ENCODE measurements at places on chromosomes 3 and 15. TPM values are rescaled to one million over a fixed set of nuclear protein-coding genes. Genes with fewer than 3 reads are reported as not detected.

GRCh38 chr3:34374521-34374920 is 576.1 kb downstream of the PDCD6IP start:
- H3K4me1 ChIP-seq: no peaks in the 10 kb centered on the region
- H3K27ac ChIP-seq: no peak overlapping the region
- no peak overlapping the region for H3K4me3 ChIP-seq
- no peaks in the 10 kb centered on the region for H3K36me3 ChIP-seq
- no peak for DNase-seq

The LRRN1 gene
- 0.24 TPM for total RNA-seq

The RTP1 gene
- total RNA-seq: not detected

DNA sequence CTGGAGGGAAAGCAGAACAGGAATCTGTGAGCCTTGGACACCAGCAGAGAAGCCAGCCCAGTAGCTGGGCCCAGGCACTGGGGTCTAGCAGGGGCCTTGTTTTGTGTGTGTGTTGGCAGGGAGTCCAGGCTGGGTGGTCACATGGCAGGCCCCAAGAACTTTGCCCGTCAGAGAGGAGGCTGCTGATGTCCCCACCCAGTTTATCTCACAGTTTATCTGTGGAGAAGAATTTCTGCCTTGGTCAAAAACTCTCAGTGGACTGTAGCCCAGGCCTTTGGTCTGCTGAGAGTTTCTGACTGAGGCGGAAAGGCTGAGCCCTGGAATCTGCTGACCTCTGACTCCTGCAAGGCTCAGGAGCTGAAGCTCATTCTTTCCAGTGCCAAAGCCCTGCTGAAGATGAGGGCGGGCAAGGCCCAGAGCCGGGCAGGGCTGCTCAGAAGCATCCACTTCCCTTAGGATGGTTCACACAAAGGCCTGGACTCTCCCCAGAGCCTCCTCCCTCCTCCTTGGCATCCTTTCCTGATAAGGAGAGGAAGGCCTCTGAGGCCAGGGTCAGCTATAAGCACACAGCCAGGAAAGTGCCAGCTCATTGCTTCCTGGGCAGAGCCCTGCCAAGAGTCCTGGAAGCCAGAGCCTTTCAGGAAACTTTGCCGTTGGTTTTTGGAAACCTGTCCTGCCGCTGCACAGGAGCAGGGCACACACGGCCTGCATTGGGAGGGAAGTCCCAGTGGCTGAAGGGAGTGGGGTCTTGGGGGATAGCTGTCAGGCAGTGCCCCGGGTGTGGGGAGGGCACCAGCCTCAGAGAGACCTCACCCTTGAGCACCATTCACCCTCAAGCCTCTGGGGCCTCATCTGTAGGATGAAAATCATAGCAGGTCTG is 37.2 kb upstream of the SLCO2A1 start:
- H3K4me1 ChIP-seq: no peaks in the 10 kb centered on the region
- peak; percentile 64 for DNase-seq
- H3K27ac ChIP-seq: peak overlapping the region; percentile 7
- no peaks in the 10 kb centered on the region for H3K27me3 ChIP-seq
- H3K36me3 ChIP-seq: no peaks in the 10 kb centered on the region
- H3K4me3 ChIP-seq: no peak overlapping the region

GRCh38 chr3:181418233-181418632 is 293.5 kb upstream of the SOX2 start:
- H3K4me3 ChIP-seq: no peak overlapping the region
- no peaks in the 10 kb centered on the region for H3K27me3 ChIP-seq
- H3K36me3 ChIP-seq: no peaks in the 10 kb centered on the region
- DNase-seq: no peak
- no peaks in the 10 kb centered on the region for H3K4me1 ChIP-seq
- no peak overlapping the region for H3K27ac ChIP-seq

Measured in right atrium auricular region (tissue), 2 donors.